ENCODE measurements at places on chromosomes 1 and 21.

DNA sequence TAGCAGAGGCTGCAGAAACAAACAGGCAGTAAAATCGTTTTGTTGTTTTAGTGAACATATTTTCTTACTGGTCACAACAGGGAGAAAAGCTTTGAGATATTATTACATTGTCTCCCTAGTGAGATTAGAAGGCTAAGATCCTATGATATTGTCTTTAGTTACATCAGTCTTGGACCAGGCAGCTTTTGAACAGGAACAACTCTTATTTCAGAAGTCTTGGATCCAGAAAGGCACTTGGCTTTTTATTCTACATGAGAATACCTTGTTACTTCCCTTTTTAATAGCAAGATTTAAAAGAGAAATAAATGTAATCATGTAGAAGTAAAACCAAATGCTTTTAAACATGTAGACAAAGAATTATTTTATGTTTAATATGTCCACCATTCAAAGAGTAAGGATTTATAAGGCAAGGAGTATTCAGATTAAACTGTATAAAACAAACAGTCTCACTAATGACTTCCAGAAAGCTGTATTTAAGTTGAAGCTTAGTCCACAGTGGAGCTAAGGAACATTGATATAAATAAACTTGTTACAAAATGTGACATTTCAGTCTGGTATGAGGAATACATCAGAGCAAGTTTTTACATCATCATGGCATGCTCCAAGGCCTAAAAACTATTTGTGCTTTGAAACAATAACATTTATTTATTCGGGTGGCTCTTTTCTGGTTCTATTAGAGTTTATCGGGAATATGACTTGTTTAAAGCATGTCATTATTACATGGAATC, 72.2 kb downstream of the PHTF1 start:
- DNase-seq, result no peak

GRCh38 chr1:232902774-232903350, 47.5 kb upstream of the NTPCR start:
- no peak for DNase-seq

GRCh38 chr1:78855258-78855657, 151.3 kb downstream of the ADGRL4 start:
- DNase-seq, result no peak

GRCh38 chr1:109994654-109995053, 10.1 kb downstream of the AHCYL1 start:
- no peak for DNase-seq

GRCh38 chr1:7252411-7253117, 467.3 kb downstream of the CAMTA1 start:
- DNase-seq, result no peak

DNA sequence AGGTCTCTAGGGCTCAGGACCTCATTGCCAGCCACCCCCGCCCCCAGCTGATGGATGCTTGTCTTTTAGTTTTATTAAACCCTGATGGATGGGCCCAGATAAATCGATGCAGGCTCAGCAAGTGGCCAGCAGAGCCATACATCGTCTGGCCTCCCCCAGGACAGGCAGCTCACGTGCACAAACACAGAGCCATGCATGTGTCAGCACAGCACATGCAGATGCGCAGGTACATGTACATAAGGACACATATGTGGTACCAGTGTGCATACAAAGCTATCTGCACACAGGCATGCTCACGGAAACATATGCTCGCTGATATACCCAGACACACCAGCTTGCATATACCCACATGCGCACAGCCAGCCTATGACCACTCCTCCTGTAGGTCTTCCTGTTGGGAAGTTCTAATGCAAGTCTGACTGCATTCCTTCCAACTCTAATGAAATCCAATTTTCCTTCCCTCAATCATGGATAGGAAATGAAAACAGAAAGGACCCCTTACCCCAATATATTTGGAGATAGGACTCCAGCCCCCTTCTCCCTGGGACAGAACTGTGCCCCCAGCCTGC, 897 bp downstream of the COL16A1 start:
- DNase-seq, result no peak

GRCh38 chr1:67460676-67461500, 30.7 kb upstream of the SERBP1 start:
- no peak for DNase-seq

DNA sequence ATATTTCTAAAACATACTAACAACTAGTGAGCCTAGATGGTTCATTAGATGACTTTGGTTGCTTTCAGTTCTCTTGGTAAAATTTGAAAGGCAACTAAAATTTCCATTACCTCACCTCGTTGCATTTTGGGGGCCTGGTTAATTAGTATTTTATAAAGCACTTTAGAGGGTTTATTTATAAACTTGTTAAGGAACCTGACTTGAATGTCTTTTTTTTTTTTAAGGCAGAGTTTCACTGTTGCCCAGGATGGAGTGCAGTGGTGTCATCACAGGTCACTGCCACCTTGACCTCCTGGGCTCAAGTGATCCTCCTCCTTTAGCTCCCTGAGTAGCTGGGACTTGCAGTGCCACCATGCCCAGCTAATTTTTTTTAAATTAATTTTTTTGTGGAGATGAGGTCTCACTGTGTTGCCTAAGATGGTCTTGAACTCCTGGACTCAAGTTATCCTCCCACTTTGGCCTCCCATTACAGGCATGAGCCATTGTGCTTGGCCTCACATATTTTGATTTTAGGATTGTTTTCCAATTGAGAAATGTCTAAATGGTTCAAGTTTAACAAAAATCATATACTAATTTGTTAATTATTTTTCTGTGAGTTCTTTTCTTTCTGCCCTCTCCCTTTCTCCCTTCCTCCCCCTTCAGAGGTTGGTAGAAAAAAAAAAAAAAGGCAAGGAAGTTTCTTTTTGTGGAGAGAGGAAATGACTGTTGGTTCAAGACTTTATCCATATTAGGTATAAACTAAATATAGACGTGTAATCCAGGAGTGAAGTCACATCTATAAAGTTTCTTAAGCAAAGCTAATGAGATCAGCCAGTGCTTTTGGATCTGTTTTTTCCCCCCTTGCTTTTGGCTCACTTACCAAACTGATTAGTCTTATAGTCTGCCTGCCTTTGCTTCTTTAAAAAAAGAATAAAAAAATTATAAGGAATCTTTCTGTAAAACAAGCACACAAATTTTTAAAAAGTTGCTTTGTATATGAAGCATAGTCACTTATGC, 24.7 kb downstream of the CLIC4 start:
- no peak for DNase-seq

DNA sequence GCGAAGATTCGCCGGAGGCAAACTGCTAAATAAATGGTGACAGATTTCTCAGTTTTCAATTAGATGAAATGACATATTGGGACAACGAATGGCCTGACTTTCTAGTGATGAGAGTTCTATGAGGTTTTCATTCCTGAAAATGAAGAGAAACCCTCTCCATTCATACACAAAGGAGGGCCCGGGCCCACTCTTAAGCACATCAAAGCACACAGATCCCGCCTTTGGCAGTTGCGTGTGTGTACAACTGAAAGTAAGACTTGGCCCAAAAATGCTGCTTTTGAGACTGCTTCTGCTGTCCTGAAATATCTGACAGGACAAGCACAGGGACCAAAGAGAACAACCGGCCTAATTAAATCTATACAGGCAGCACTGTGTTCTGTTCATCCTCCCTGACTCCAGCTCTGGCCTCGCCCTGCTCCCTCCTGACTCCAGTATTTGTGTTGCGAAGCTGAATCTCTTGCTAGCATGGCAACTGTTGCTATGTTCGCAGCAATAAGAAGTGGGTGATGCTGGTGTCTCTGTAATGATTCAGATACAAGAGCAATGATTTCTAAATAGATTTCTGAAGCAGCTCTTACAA, 7.4 kb downstream of the LRRC53 start:
- no peak for DNase-seq

- DNase-seq, result no peak
These were observed 20.4 kb downstream of the LMO4 start for GRCh38 chr1:87349036-87349435.

DNA sequence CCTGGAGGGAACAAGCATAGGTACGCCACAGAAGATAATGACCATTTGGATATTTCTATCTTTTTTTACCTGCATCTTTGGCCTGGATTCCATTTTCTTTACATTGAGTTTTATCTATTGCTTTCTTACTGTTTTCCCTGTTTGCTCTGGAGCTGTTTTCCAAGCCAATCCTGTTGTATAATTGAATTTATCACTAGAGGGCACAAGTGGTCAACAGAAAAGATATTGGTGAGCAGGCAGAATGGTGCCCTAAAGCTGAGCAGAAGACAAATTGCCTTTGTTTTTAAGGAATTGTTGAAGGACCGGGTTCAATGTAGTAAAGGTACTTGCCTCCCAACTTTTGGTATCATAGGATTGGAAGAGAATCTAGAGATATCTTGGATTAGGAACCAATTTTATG, 152.8 kb downstream of the PPP1R12B start:
- no peak for DNase-seq

DNA sequence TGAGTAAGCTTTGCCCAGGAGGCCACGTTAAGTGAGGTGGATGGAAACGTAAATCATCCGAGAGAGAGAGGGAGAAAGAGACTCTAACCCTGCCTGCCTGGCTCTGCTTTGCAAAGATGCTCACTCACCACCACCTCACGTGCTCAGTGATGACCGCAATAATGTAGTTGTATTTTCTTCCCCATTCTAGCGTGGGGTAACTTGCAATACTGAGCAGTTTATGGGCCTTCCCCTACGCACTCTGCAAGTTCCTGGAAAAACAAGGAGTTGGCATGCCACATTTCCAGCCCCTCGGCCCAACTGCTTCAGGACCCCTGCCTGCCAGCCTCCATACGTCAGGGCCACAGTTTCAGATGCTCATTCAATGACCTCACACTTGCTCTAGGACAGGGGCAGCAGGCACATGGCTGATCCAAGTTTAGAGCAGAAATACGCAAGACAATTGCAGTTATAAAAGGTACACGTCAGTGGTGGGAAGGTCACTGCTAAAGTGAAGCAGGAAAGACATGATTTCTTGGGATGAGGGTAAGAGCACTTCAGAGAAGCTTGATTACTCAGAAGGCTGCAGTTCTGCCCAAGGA, 112.5 kb upstream of the RAB4A start:
- DNase-seq, result no peak

DNA sequence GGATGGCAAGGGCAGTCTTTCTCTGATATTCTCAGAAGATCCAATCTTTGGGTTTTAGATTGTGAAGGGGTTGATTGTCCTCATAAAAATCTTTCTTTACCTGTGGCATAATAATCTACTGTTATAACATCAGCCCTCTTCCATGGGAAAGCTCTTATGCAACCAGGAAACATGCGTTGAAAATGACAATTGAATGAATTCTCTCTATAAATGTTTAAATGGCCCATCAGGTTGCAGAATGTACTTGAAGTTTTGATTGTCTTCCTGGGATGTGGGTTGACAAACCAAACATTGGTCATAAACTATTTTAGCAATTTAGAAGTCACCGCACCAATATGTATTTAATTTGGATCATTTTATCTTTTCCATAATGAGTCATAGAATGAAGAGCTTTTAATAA, 31.7 kb upstream of the ITLN1 start:
- no peak for DNase-seq

GRCh38 chr1:169390303-169390702, 22.3 kb downstream of the BLZF1 start:
- no peak for DNase-seq

- DNase-seq, result no peak
These were observed 625.6 kb upstream of the PTBP2 start for GRCh38 chr1:96095849-96096612.

- DNase-seq, result no peak
These were observed 72.0 kb downstream of the ZMYM4 start for GRCh38 chr1:35340519-35340918.

GRCh38 chr1:61152469-61153105, 70.2 kb downstream of the NFIA start:
- DNase-seq, result no peak

DNA sequence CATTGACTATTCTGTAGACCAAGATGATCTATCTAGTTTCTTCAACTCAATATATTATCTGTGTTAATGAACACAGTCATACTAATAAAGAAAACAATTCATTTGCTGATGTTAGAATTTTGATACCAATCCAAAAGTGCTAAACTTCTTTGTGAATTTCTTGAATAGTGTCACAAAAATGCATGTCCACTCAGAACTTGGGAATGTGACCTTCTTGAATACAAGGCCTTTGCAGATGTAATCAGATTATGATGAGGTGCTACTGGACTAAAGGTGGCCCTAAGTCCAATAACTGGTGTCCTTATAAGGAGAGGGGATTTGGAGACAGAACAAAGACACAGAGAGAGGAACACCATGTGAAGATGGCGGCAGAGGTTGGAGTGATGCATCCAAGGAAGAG, 305.8 kb upstream of the ZP4 start:
- DNase-seq, result no peak

DNA sequence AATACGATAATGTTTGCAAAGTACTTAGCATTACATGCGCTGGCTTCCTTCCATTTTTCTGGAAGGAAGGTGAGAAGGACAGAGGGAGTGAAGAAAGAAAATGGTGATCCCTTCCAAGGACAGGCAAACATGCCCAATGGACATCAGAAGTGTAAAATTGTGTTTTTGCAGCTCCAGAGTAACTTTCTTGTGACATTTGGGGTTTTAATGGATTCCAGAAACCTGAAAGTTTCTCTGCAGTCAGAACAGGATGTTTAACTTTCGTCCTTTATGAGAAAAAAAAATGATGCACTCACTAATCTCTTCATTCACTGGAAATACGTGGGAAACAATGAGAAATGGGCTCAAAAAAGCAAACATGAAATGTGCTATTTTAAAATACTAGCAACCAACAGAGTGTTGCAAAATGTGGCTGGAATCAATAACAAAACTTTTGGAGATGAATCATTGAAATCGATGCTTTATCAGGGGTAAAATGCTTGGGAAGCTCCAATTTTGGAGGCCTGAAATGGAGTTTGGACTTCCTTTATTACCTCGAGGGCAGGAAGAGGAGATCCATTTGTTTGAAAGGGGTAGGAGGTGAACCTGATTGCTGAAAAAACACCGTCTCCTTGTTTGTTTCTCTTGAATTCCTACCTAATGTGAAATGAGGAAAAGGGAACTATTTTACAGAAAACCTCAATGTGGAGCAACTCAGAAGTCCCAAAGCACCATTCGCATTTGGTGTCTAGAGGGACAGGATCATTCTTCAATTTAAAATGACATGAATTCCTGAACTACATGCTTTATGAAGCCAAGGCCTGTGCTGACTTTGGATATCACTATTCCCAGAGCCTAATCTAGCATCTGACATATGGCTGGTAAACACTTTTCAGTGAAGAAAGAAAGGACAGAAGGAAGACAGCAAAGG, 129.5 kb downstream of the TRABD2B start:
- DNase-seq, result no peak

DNA sequence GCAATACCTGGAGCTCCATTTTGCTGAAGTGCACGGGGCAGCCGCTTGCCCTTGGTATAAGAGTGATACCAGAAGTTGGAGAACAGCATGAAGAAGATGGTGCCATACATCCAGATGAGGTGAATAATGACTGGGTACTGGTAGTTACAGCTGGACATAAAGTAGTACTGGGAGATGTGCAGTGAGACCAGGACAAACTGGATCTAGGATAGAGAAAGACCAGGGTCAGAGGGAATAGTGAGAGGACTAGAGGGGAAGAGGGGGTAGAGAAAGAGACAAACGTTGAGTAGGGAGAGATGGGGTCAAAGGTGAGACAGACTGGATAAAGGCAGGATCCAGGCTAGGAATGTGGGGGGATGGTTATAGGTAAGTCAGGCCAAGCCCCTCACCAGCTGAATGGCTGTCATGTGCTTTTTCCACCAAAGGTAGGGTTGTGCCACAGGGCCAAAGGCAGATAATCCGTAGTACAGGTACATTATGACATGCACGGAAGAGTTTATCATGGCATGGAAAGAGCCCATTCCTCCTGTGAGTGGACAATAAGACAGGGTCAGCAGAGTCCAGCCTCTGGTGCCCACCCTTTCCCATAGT, 3.8 kb downstream of the ELOVL1 start:
- no peak for DNase-seq

- DNase-seq, result no peak
These were observed 7.0 kb downstream of the PSMG1 start for GRCh38 chr21:39176271-39176709.

GRCh38 chr21:44283948-44284347, 1.7 kb upstream of the AIRE start:
- DNase-seq, result no peak

All from cortex of kidney (tissue), 1 donor.